Natural killer cell (primary cell): ENCODE measurements at places on chromosomes 1 and 21. TPM values are rescaled to one million over a fixed set of nuclear protein-coding genes. Genes with fewer than 3 reads are reported as not detected.

DNA sequence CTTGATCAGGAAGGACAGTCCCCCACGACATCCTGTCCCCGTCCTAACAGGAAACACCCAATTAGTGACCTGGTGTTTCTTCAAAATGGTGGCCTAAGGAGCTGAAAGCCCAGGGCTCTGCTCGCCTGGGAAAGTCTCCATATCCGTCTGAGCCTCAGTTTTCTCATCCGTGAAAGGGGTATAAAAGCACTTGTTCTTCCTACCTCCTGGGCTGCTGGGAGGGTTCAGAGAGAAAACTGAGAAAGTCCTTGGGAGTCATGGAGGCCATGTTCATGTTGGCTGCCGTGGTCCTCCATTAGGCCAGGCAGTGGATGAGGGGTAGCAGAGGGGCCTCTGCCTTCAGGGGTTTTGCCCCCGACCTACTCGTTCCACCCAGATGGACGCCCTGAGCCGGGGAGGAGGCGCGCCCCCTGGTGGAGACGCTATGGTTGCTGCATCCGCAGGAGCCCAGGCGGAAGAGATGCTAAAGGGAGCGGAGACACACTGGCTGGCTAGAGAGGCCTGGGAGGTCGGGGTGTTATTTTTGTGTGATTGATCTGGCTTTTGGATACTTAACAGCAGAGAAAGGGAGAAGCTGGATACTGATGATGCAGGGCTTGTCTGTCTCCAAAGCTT, 113.5 kb downstream of the PRDM2 start:
- DNase-seq = peak; percentile 70
- peaks cover 6% of the 10 kb centered on the region for H3K36me3 ChIP-seq
- H3K4me3 ChIP-seq = no peak overlapping the region
- peaks cover 20% of the 10 kb centered on the region for H3K4me1 ChIP-seq

- H3K36me3 ChIP-seq = no peaks in the 10 kb centered on the region
- H3K27ac ChIP-seq = no peak overlapping the region
- no peaks in the 10 kb centered on the region for H3K27me3 ChIP-seq
- no peaks in the 10 kb centered on the region for H3K4me1 ChIP-seq
- DNase-seq = no peak
- no peak overlapping the region for H3K4me3 ChIP-seq
Observed at GRCh38 chr1:246805135-246805716, 81.0 kb downstream of the SCCPDH start.

- no peak overlapping the region for H3K27ac ChIP-seq
- no peaks in the 10 kb centered on the region for H3K27me3 ChIP-seq
Observed at GRCh38 chr1:226201029-226201593, 14.6 kb upstream of the ACBD3 start.

DNA sequence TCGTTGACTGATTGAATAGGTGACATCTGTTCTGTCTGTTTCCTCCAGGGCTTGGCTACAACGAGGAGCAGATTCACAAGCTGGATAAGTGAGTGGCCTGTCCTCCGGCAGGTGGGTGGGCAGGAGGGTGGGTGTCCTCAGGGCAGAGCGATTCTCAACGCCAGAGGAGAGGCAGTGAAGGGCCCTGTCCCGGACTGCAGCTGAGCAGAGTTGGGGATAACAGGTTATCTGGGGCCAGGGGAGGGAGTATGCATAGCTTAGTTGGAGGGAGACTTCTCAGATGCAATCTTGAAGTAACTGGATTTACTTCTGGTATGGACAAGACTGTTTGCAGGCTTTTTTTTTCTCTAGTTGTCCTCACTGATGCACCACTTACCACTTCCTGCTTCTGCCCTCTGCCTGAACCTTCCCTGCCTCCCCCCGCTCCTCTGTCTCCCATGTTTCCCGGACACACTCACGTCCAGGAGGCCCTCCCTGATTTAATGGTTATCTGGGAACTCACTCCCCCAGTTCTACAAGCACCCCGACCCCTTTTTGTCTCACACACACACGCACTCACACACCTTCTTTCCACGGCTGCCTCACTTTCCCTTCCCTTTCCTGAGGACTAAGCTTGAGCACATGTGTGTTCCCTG, 16.4 kb upstream of the RASSF5 start:
- H3K27ac ChIP-seq = no peak overlapping the region
- no peaks in the 10 kb centered on the region for H3K27me3 ChIP-seq
- H3K4me3 ChIP-seq = no peak overlapping the region

- H3K4me3 ChIP-seq = no peak overlapping the region
- peaks cover 2% of the 10 kb centered on the region for H3K27me3 ChIP-seq
- no peak for DNase-seq
- H3K27ac ChIP-seq = no peak overlapping the region
Observed at GRCh38 chr1:182069028-182069466, 7.5 kb upstream of the ZNF648 start.

Gene WDR47
- total RNA-seq = 15.7 TPM
